Globus pallidus (tissue), 1 donor: ENCODE measurements at places on chromosomes 11 and 22.

DNA sequence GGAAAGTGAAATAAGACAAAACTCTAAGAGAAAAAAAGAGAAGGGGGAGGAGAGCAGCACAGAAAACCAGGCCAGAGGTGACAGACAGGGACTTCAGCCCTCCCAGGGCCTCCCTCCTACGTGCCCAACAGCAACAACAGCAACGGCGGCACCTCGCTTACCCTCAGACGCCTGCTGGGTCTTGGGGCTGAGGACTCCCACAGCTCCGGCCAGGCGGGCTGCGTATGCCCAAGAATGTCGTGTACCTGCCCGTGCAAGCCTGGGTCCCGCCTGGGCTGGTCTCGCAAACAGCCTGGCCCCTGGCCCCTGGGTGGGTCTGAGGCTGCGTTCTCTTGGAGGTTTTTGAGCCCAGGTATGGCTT is 30.5 kb downstream of the ARAP1 start:
- DNase-seq = no peak

DNA sequence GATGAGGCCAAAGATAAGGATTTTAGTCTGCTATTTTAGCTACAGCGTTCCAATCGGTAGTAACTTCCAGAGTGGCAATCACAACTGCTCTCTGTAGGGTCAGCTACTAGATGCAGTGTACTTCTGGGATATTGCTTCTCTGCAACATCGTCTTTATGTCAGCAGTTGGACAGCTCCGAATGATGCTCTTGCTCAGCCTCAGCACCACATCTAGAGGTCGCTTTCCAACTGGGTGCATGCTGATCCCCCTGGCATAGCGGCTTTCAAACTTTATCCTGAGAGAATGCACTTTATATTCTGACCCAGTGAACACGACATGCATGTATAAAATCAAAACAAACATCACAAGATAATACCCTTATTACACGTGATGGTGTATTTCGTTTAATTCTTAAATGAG is 219.6 kb downstream of the C11orf87 start:
- no peak for DNase-seq

DNA sequence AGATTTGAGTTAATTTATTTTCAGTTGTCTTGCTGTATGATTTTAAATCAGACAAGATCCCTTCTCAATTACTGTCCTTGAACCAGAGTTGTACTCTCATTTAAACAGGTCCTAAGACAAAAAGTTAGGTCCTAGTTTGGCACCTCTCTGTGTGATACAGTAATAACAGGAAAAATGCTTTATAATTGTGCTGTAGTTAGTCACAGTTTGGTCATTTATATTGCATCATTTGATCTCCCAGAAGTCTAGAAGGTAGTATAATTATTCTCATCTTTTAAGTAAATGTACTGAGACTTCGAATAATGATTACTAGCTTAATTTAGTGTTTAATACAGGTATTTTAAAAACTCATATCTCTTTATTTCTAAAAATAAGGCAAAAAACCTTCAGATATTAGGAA is 18.1 kb upstream of the LUZP2 start:
- DNase-seq = no peak

DNA sequence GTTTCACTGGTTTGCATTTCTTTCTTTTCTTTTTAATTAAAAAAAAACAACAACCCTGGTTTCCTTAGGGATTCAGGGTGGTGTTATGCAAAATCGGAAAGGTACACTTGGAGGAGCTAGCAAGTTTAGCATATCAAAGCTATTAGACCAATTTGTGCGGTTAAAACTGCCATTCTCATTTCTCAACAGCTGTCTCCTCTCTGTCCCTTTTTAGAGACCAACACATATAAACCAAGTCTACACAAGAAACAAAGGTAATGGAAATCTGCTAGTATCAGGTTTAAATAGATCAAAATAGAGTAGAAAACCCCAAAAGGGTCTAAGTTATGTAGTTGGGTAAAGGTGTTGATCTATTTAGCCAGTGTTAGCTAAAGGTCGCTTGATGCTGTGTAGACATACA is 1.7 kb upstream of the SESN3 start:
- DNase-seq = no peak

DNA sequence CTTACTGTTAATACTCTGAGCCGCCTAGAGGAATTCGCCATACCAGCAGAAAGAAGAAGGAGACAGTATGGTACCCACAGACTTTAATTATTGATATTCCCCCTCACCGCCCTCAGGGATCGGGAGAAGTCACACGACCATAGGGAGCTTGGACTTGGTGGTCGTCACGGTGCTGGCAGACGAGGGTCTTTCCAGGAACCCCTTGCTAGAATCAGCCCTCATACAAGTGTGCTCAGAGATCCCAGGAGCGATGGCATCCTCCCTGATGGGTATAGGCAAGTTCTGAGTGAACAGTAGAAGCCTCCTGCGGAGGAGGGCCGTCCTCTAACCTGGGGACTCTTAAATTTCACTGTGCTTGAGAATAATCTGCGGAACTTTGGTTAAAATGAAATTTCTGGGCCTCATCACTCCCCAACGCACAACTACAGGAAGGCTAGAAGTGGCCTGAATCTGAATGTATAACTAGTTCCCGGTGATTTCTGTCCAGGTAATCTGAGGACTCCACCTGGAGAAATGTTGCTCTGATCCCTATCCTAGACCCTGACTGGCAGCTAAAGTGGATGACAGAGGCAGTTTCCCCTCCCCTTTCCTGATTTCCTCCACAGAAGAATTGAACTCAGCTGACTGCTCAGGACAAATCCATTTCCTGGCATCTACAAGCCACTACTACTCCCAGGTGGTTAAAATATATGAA is 4.5 kb downstream of the VSIG2 start:
- DNase-seq = no peak

DNA sequence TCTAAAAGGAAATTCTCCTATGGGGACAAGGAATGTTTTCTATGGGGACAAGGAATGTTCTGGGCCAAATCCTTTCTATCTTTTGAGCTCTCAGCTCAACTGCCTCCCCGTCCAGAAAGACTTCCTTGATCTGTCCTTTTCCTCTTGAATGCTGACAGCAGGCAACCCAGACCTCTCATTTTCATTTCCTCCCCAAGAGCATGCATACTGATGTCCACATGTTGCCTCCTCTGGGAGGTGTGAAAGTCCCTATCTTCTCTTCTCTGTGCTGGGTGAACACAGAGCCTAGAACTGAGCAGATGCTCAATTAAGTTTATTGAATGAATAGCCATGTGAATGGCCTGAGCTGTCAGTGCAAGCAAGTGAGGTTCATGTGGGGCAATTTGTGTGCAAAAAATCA is 331.9 kb upstream of the NARS2 start:
- DNase-seq = no peak

GRCh38 chr11:9962722-9963121 is 298.8 kb downstream of the SWAP70 start:
- no peak for DNase-seq

- no peak for DNase-seq
These were observed 32.6 kb downstream of the KREMEN1 start for GRCh38 chr22:29105468-29105867.

DNA sequence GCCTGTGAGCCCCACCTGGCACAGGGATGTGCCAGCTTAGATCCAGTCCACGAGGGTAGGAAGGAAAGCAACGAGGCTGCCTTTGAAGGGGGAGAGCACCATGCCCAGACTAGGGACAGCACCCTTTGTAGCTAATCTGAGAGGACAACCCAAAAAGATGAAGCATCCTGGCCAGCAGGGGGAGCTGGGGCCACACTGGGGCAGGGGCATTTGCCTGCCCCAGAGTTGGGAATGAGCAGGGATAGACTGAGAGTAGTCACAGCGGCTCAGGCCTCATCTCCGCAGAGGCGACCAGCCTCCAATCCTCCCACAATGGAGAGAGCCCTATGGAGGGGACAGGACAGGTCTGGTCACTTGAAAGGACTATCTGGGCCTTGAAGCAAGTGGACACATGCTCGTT is 16.4 kb downstream of the LMO1 start:
- DNase-seq = no peak

- DNase-seq = no peak
These were observed 37.6 kb downstream of the ATXN10 start for GRCh38 chr22:45709060-45709739.

DNA sequence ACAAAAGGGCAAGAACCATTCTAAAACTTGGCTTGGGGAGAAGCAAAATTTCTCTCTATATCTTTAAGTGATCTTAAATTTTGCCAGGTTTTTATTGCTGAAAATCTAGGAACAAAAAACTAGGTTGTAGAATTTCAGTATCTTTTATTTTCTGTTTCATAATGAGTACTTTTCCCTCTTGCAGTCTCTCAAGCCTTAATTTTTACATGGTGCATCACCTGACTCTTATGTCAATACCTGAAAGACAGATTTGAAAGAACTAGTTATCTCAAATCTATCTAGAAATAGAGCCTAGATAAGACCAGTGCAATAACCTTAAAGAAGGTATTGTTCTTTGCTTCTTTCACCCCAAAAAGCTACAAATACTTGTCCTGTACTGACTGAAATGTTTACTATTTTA is 122.1 kb downstream of the TRIM44 start:
- DNase-seq = no peak

GRCh38 chr22:44661659-44662569 is 40.1 kb upstream of the PRR5 start:
- no peak for DNase-seq

- no peak for DNase-seq
These were observed 16.8 kb downstream of the EXT2 start for GRCh38 chr11:44112091-44112821.

GRCh38 chr22:27801202-27801615 is 347 bp downstream of the MN1 start:
- DNase-seq = no peak

GRCh38 chr22:33717694-33718396 is 202.4 kb downstream of the LARGE1 start:
- no peak for DNase-seq

DNA sequence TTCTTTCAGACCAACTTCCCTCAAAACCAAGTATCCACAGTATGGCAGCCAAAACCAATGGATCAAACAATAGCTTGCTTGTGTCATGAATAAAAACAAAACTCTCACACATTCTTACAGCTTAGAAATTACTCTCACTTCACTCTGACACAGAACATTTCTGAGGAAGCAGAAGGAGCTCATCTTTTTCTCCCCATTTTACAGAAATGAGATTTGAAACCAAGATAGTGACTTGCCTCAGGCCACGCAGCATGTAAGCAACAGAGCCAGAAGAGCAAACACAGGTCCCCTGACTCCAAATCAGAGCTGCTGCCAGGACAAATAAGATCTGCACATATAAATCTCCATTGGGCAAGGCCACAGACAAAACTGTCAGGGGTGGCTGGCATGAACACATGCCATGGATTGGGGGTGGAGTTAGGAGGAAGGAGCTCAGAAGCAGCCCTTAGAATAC is 64.8 kb downstream of the RAB30 start:
- peak; percentile 74 for DNase-seq

DNA sequence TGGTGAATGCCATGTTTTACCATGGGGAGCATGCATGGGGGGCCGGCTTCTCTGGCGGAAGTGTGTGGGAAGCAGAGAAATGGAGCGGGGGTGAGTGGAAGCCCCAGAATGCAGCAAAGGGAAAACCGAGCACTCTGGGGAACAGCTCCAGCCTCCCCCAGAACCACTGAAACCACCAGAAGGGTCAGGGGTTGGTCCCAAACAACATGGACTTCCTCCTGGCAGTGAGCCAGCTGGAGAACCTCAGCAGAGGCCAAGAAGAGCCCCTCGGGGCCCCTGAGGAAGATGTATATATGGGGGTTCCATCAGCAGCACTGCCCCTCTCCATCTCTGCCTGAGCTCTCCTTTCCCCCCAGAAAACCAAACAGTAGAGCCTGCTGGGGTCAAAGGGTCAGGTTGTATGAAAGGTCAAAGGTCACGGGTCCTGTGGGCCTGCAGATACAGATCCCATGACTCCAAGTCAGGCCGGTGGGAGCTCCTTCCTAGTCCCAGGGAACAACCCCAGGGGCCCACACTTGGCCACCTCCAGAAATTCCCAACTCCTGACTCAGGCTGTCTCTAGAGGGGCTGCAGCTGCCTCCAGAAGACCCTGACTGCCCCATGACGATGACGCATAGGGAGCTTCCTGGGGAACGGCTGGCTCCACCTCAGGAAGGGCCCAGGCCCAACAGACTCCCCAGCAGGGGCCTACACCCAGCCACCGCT is 48.5 kb upstream of the TIMP3 start:
- DNase-seq = no peak

DNA sequence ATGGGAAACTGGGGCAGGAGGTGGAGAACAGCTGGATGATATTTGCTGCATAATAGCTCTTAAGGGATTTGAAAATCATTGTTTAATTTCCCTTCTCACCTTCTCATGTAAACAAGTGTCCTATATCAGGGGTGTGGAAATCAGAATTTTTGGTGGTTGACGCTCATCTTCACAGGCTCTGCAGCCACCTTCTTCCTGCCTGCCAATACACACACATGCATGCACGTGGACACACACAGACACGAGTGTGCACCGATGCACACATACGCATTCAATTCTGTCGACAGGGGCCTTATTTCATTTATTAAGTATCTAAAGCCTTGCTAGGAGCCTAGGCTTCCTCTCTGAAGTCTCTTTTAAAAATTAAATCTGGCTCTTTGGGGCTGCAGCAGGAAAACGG is 349.4 kb upstream of the NCAM1 start:
- no peak for DNase-seq

- no peak for DNase-seq
These were observed 15.5 kb downstream of the CLMP start for GRCh38 chr11:123179586-123179985.

DNA sequence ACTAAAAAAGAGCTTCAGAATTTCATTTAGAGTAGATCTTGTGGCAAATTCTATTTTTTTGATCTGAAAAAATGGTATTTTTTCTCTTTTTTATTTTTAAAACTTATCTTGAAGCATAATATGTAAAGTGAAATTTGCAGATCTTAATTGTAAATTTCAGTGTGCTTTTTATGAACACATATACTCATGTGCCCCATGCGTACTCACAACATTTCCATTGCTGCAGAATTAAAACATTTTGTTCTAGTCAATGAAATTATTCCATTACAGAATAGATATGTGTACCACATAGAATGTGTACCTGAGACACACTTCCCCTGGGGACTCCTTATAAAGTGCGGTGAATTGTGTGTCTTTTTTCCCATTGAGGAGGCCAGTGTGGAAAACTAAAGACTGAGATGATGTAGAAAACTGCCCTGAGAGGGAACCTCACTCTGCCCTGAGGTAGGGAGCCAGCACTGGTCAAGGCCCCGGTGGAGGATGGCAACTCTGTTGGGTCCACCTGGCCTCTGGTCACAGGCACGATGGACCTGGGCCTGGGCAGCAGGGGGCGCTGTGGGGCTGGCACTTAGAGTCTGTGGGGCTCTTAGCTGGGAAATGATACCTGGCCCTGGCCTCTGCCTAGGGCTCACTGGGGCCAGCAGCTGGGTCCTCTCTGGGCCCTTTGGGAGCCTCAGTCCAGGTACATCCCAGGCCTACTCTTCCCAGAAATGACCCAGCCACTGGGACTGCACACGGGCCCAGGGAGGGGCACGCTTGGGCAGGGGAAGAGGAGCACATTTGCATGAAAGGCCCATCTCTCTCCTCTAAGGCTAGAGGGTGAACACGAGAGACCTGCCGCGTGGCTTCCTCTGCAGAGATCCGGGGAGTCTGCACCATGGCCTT is 77.9 kb upstream of the TOP3B start:
- DNase-seq = peak; percentile 38

DNA sequence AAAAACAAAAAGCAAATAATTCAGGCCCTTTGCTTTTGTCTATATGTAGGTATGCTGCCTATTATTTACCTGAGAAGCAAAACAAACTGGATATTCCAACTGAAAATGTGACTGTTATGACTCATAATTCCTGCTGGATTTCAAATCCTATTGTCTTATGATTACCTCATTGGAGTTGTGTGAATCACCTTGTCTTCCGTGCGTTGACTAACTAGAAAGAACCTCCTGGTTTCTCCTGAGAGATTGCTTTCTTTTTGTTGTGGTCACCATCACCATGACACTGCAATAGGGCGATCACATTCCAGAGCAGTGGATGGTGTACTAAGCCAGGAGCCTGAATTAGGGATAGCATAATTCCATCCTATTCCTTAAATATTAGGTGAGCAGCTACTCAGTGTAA is 23.0 kb upstream of the EXPH5 start:
- no peak for DNase-seq
